ENCODE measurements at places on chromosomes 3 and 15.

GRCh38 chr3:160981217-160981938 is 123.8 kb downstream of the B3GALNT1 start:
- DNase-seq: peak; percentile 10

- DNase-seq: no peak
Observed at GRCh38 chr15:68896178-68896577, 34.1 kb upstream of the SPESP1 start.

DNA sequence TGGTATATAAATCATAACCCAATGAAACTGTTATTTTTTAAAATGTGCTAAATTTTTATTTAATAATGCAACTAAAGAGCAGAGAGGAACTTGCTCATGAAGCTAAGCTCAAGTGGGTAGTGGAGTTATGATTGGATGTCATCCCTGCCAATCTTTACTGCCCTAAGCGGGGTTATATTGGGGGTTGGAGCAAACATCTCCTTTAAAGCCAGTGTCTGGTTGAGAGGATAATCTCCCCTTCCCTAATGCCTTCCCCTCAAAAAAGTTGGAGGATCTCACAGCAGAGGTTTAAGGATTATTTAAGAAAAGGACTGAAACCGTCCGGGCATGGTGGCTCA is 32.1 kb upstream of the CLASP2 start:
- DNase-seq: no peak

GRCh38 chr15:59689626-59690236 is 611 bp upstream of the BNIP2 start:
- peak; percentile 61 for DNase-seq

GRCh38 chr15:61421470-61421869 is 192.4 kb upstream of the RORA start:
- DNase-seq: no peak

GRCh38 chr15:31326875-31327668 is 437 bp downstream of the KLF13 start:
- no peak for DNase-seq

DNA sequence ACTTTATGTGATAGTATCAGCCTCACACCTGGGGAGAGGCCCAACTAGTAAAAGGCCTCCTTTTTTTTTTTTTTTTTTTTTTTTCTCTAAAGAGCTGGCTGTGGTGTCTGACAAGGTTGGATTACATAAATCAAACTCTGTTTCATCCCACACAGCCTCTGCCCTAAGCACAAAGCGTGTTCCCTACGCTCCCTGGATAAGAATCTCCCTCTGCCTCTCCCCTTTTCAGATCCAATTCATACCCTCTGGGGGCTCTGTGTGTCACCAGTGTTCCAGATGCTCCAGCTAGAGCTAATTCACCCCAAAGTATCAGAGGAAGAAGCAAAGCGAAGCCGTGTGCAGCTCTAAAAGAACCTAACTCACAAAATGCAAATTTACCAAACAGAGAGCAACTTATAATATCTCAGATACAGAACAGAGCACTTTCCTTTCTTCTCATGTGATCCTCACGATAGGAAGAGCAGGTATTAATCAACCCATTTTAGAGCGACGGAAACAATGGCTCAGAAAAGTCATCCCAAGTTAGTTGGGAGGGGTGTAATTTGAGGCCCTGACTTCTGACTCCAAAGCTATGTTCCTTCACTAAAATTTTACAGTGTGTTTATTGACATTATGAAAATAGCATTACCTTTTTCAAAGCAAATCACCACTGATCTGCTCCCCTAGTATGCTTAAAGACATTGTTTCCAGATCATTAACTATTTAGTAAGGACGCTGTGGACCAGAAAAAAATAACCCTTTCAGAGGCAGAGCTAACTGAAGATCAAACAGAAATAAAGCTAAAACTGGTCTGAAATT is 12.4 kb downstream of the BMF start:
- no peak for DNase-seq

DNA sequence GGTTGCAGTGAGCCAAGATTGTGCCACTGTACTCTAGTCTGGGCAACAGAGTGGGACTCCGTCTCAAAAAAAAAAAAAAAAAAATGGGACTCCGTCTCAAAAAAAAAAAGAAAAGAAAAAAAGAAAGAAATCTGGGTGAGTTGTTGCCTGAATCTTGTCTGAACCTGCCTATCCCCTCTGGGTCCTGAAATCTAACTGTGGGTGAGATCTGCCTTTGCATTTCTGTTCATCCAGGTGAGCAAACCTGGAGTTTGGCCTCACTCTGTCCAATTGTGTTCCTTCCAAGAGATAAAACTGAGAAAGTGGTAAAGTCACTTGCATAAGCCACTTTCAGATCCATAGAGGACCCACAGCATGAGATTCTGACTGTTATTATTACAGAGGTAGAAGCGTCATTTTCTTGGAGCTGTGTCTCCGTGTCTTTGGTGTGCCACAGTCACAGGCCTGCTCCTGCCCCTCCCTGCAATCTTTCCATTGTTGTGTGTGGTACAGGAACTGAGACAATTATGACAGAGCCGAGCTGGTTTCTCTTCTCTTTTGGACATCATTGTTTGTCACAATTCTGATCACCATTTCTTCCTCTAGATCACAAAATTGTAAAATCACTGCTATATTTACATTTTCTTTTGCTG is 235.9 kb downstream of the LPP start:
- no peak for DNase-seq

Data from caudate nucleus (tissue), 63 donors.